ENCODE measurements at places on chromosomes 2 and 18.
A peak's percentile ranks its signal among the peaks of the same experiment; 100 is the strongest.

GRCh38 chr2:178844269-178844668, 37.0 kb upstream of the TTN start:
- DNase-seq, result no peak

DNA sequence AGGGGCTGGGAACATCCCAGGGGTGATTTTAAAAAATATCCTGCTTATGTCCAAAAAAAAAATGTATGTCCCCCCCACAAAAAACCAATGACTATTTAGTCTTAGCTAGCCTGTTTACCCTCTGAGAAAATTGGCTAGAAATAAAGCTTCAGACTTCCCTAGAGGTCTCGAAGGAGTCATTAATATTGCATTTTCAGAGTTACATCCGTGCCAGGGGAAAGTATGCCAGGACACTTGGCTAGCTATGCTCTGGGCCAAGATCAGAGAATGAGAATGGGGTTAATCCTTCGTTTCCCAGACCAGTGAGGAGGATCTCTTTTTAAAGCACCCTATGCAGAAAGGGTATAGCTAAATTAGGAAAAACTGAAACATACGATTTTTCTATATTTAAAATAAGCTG, 183.6 kb downstream of the MC4R start:
- DNase-seq, result no peak

DNA sequence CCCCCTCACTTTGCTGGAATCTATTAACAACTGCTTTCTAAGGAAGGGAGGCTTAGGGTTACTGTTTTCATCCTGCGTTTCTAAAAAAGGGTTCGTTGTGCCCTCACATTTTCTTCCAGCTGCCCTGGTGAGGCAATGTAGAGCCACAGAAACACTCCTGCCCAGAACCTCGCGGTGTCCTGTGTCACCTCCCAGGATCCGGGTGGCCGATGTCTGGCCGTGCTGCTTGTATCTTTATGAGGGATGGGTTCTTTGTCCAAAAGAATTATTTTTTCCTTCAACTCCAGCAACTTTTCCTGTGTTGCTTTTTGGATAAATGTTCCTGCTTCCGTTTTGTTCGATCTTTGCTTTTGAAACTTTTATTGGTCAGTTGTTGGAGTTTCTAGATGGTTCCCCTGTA, 291.8 kb upstream of the HS6ST1 start:
- DNase-seq, result no peak

DNA sequence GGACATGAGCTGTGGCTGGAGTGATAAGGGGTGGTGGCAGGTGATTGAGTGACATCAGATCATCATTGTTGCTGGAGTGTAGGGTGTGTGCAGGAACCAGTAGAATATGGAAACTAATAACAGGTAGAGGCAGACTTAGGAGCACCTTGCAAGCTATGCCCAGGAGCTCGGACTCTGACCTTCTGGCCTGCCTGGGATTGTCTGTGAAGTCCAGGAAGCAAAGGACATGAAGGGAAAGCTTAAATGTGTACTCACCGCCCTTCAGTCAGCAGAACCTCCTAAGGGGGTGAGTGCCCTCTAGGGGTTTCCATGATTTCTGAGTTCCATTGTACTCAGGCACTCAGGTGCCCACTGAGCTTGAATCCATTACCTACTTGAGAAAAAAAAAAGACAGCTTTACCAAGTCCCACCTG, 104.2 kb downstream of the CRIM1 start:
- DNase-seq, result peak; percentile 74

GRCh38 chr2:225400060-225400511, 576 bp downstream of the NYAP2 start:
- peak; percentile 65 for DNase-seq

- DNase-seq, result peak; percentile 47
Measured at GRCh38 chr2:106825161-106825560, 60.8 kb downstream of the ST6GAL2 start.

DNA sequence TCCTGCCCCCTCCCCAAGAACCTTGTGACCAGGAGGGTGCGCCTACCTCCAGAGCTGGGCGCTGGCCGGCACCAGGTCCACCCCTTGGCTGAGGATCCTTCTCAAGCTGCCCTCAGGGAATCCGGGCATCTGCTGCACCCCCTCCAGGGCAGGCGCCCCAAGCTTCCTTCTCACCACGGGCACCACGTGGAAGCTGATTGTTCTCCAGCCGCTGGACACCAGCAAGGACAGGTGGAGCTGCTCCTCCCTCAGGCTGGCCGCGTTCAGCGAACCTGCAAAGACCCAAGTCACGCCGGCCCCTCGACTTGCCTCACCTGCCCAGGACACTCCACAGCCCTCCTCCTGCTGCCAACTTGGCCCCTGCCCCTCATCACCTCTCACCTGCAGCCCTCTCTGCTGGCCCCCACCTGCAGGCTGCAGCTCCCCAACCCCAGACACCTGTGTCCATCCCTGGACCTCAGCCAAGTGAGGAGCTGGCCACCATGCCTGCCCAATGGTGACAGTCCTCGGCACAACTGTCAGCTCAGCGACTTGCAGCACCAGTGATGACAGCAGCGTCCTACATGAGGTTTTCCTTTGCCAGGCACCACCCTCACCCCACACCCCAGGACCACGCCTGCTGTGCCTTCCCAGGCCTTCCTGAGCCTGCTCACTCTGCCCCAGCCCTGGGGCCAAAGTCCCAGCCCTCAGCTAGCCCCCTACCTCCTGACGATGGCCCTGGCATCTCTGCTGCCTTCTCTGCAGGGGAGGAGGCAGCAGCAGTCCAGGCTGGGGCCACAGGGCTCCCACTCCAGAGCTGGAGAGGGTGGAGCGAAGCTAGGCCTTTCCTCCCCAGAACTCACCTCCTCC, 4.2 kb downstream of the MAB21L4 start:
- DNase-seq, result no peak

DNA sequence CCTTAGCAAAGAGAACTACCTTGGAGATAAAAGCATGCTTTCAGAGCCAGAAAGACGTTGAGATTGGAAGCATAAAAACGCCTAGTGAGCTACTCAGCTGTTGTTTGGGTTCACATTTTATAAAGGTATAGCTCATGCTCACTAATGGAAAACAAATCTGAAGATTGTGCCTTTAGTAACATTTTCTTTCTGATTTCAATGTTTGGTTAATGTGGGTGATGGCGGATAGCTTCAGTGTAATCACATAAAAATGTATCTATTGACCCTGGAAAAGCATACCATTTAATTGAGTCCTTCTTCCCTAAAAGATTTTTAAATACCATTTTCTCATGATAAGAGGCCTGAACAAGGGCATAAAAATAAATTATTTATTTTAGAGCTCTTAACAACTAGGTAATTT, 73.4 kb downstream of the DTNA start:
- DNase-seq, result no peak

GRCh38 chr2:37325625-37326071, 1.0 kb upstream of the PRKD3 start:
- DNase-seq, result no peak

Data from amniotic epithelial cell (primary cell).